Activated naive CD4-positive, alpha-beta T cell treated with anti-CD3 and anti-CD28 coated beads for 36 hours (primary cell): ENCODE measurements at places on chromosomes 11 and 22. TPM values are rescaled to one million over a fixed set of nuclear protein-coding genes. Genes with fewer than 3 reads are reported as not detected.

DNA sequence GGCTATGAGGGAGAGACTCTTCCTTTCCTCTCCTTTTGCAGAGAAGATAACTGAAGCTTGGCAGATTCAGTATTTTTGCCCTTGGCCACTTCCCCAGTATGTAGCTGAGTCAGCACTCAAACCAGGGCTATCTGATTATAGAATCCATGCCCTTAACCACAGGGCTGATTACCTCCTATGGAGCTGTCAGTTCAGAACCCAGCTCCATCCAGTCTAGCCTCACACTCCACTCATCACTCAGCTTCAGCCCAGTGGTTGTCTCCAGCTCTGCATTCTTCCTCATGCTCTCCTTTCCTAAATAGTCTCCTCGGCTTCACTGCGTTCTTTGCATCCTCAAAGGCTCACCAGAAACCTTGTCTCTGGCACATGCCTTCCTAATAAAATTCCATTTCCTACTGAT lies 151.6 kb upstream of the BLID start:
- H3K27ac ChIP-seq = no peak overlapping the region
- no peak overlapping the region for H3K4me3 ChIP-seq
- no peaks in the 10 kb centered on the region for H3K4me1 ChIP-seq
- DNase-seq = no peak
- H3K27me3 ChIP-seq = peaks cover 9% of the 10 kb centered on the region
- H3K36me3 ChIP-seq = no peaks in the 10 kb centered on the region

GRCh38 chr22:21055880-21056319 lies 10.2 kb downstream of the LRRC74B start:
- peaks cover 15% of the 10 kb centered on the region for H3K4me1 ChIP-seq
- no peak for DNase-seq
- H3K36me3 ChIP-seq = no peaks in the 10 kb centered on the region
- H3K4me3 ChIP-seq = peak overlapping the region; percentile 47
- H3K27ac ChIP-seq = no peak overlapping the region

- no peaks in the 10 kb centered on the region for H3K27me3 ChIP-seq
- H3K27ac ChIP-seq = no peak overlapping the region
These were observed 879 bp upstream of the RNH1 start for GRCh38 chr11:507727-508515.

DNA sequence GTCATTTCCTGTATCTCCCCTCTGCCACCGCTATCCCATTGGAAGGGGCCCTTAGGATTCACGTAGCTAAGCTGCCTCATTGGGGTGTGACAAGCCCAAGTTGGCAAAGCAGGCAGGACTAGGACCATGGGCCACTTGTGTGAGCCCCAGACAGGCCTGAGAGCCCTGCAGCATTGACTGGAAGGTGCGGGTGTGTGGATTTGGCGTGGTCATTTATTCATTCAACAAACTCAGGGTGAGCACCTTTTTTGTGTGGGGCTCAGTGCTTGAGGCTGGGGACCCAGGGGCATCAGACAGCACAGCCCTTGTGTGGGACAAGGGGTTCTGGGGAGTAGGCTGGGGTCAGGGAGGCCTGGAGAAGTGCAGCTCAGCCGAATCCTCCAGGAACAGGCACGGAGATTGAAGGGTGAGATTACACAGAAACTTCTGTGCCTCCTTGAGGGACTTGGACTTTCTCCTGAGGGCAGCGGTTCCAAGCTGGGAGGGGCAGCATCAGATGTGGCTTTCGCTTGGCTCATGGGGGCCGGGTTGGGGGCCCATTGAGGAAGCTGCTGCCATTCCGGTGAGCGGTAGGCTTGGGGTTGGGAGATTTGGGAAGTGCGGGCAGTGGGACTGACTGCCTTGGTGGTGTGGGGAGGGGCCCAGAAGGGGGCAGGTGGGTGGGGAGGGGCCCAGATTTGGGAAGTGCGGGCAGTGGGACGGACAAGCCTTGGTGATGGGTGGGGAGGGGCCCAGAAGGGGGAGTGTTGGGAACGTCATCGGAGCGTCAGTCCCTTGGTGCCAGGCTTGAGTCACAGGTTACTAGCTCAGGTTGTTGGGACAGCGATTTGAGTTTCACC lies 11.9 kb downstream of the MGAT3 start:
- no peak overlapping the region for H3K4me3 ChIP-seq
- H3K27ac ChIP-seq = no peak overlapping the region

- no peak overlapping the region for H3K4me3 ChIP-seq
- H3K4me1 ChIP-seq = no peaks in the 10 kb centered on the region
- no peaks in the 10 kb centered on the region for H3K36me3 ChIP-seq
- peaks cover 7% of the 10 kb centered on the region for H3K27me3 ChIP-seq
These were observed 78.4 kb downstream of the NAV2 start for GRCh38 chr11:19790831-19791552.

- no peaks in the 10 kb centered on the region for H3K4me1 ChIP-seq
- no peaks in the 10 kb centered on the region for H3K27me3 ChIP-seq
- H3K27ac ChIP-seq = no peak overlapping the region
- H3K36me3 ChIP-seq = peaks cover 1% of the 10 kb centered on the region
These were observed 217.4 kb downstream of the SBF2 start for GRCh38 chr11:10076458-10077141.

- H3K4me3 ChIP-seq = no peak overlapping the region
- no peaks in the 10 kb centered on the region for H3K36me3 ChIP-seq
- peaks cover 2% of the 10 kb centered on the region for H3K27me3 ChIP-seq
- no peaks in the 10 kb centered on the region for H3K4me1 ChIP-seq
- DNase-seq = no peak
These were observed 1.6 kb downstream of the OR10A2 start for GRCh38 chr11:6864438-6864837.

DNA sequence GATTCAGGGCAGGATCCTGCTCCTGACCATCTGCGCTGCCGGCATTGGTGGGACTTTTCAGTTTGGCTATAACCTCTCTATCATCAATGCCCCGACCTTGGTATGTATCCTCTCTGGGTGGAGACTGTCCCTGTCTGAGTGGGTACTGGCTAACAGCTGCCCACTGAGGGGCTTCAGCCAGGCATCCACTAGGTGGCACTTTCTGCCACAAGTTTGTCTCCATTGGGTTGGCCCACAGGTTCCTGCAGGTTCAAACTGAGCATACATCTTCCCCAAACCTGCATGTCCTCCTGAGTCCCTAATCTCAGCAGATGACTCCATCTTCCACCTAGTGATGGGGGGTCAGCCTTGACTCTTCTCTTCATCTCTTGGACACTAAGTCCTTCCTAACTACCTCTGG lies 4.4 kb downstream of the SLC2A11 start:
- H3K36me3 ChIP-seq = peaks cover 3% of the 10 kb centered on the region
- peak; percentile 67 for DNase-seq
- no peaks in the 10 kb centered on the region for H3K27me3 ChIP-seq
- no peak overlapping the region for H3K4me3 ChIP-seq
- peaks cover 10% of the 10 kb centered on the region for H3K4me1 ChIP-seq

GRCh38 chr11:33588056-33588455 lies 112.6 kb downstream of the C11orf91 start:
- H3K36me3 ChIP-seq = no peaks in the 10 kb centered on the region
- no peaks in the 10 kb centered on the region for H3K4me1 ChIP-seq
- no peak overlapping the region for H3K27ac ChIP-seq
- no peaks in the 10 kb centered on the region for H3K27me3 ChIP-seq
- DNase-seq = no peak

GRCh38 chr11:106745941-106746340 lies 272.3 kb downstream of the GUCY1A2 start:
- H3K27me3 ChIP-seq = no peaks in the 10 kb centered on the region
- H3K4me1 ChIP-seq = no peaks in the 10 kb centered on the region
- H3K27ac ChIP-seq = no peak overlapping the region
- no peaks in the 10 kb centered on the region for H3K36me3 ChIP-seq

DNA sequence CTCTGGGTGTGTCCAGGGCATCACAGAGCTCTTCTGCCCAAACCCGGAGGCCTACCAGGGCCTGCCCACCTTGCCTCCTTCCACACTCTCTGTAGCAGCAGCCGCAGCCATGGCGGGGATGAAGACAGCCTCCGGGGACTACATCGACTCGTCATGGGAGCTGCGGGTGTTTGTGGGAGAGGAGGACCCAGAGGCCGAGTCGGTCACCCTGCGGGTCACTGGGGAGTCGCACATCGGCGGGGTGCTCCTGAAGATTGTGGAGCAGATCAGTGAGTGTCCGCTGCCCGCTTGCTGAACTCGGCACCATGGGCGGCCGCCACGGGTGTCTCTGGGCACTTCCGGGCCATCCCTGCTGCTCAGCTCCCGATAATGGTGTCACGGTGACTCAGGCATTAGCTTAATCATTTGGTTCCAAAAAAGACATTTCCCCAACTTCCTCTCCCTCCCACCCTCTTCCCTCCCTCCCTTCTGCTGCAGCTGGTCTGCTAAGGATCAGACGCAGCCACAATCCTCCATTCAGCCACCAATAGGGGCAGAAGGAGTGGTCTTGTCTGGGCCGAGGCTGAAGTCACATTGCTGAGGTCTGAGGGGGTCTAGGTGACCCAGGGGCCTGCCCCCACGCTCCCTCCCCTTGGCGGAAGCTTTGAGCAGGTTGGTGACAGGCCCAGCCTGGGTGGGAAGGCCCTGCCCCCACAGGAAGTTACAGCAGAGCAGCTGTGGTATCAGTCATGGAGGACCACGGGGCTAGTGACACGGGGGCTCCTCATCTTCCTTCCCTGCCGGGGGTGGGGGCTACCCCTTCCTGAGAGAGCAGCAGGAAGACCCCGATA lies 950 bp downstream of the FERMT3 start:
- no peaks in the 10 kb centered on the region for H3K27me3 ChIP-seq
- H3K27ac ChIP-seq = peak overlapping the region; percentile 99
- H3K4me3 ChIP-seq = peak overlapping the region; percentile 97
- peaks cover 58% of the 10 kb centered on the region for H3K36me3 ChIP-seq

DNA sequence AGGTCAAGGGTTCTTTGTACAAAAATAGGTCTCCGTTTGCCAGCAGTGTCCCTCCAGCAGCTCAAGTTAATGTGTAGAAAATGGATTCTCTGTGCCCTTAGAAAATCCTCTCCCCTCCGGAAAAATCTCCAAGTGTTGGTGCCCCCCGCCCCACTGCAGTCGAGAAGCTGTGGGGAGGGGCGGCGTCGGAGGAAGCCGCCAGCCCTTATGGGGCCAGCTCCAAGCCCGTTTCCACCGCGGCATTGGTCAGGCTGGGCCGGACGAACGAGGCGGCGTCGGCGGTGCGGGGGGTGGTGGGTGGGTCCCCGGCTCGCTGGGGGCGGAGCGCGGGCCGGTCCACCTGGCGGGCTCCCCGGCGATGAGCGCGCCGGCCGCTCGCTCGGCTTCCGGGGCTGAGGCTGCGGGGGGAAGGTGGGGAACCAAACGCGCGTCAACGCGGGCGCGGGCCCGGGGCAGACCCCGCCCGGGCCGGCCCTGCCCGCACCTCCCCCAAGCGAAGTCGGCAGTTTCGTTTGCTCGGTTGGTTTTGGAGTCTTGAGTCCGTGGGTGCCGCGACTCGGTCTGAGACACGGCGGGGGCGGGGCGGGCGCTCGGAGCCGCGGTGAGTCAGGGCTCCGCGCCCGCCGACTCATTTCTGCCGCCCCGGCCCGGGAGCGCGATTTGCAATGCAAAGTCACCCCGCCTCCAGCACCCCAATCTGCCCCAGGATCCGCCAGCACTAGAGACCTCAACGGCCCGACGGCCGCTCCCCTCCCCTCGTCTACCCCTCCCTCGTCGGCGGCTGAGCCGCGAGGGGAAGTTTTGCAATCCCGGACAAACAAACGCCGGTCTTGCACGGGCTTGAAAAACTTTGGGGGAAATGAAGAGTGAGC lies 1.4 kb downstream of the ASCL2 start:
- peak overlapping the region; percentile 36 for H3K4me3 ChIP-seq
- H3K27ac ChIP-seq = no peak overlapping the region
- H3K36me3 ChIP-seq = no peaks in the 10 kb centered on the region
- peaks cover 25% of the 10 kb centered on the region for H3K4me1 ChIP-seq
- peaks cover 25% of the 10 kb centered on the region for H3K27me3 ChIP-seq

- H3K36me3 ChIP-seq = no peaks in the 10 kb centered on the region
- no peaks in the 10 kb centered on the region for H3K4me1 ChIP-seq
- no peaks in the 10 kb centered on the region for H3K27me3 ChIP-seq
- H3K27ac ChIP-seq = no peak overlapping the region
These were observed 6.4 kb downstream of the PLA2G3 start for GRCh38 chr22:31133911-31134310.

DNA sequence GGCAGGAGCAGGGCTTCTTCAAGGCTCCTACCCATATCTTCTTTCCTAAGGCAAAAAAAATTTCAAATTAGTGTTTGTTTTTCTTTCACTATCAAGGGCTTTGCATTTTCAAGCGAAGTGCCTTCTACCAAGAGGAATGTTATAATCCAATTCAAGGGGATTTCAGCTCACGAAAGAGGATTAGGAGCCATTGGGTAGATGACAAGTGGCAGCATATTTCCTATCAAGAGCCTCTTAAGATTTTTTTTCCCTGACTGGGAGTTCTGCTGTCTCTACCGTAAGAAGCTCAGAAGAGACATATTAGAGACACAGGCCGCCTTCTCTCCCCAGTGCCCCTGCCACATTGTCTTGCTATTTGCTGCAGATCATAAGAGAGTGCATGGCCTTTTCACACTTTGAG lies 55.9 kb upstream of the BMAL1 start:
- no peaks in the 10 kb centered on the region for H3K4me1 ChIP-seq
- no peak overlapping the region for H3K4me3 ChIP-seq
- H3K27me3 ChIP-seq = no peaks in the 10 kb centered on the region
- DNase-seq = no peak
- no peak overlapping the region for H3K27ac ChIP-seq

- H3K4me3 ChIP-seq = no peak overlapping the region
- peaks cover 2% of the 10 kb centered on the region for H3K27me3 ChIP-seq
- H3K4me1 ChIP-seq = no peaks in the 10 kb centered on the region
- no peak overlapping the region for H3K27ac ChIP-seq
- no peaks in the 10 kb centered on the region for H3K36me3 ChIP-seq
These were observed 39.4 kb downstream of the BLID start for GRCh38 chr11:122076512-122077120.

- peaks cover 43% of the 10 kb centered on the region for H3K4me1 ChIP-seq
- H3K36me3 ChIP-seq = no peaks in the 10 kb centered on the region
- H3K27ac ChIP-seq = peak overlapping the region; percentile 54
- H3K4me3 ChIP-seq = no peak overlapping the region
These were observed 86.5 kb upstream of the CLDN5 start for GRCh38 chr22:19610518-19611253.

FGF4 gene
- not detected for total RNA-seq

P2RY2 gene
- not detected for total RNA-seq

TMA7B gene
- 1.1 TPM for total RNA-seq

CD3E gene
- 377 TPM for total RNA-seq

TESMIN gene
- total RNA-seq = 7.3 TPM

CD82 gene
- total RNA-seq = 140 TPM

SELENOM gene
- 11.0 TPM for total RNA-seq

SAA1 gene
- total RNA-seq = not detected
